ENCODE measurements at places on chromosomes 12 and 14.

- no peak for DNase-seq
Observed at GRCh38 chr12:91267039-91267438, 84.4 kb upstream of the DCN start.

- no peak for DNase-seq
Observed at GRCh38 chr12:115338566-115339294, 654.8 kb upstream of the TBX3 start.

DNA sequence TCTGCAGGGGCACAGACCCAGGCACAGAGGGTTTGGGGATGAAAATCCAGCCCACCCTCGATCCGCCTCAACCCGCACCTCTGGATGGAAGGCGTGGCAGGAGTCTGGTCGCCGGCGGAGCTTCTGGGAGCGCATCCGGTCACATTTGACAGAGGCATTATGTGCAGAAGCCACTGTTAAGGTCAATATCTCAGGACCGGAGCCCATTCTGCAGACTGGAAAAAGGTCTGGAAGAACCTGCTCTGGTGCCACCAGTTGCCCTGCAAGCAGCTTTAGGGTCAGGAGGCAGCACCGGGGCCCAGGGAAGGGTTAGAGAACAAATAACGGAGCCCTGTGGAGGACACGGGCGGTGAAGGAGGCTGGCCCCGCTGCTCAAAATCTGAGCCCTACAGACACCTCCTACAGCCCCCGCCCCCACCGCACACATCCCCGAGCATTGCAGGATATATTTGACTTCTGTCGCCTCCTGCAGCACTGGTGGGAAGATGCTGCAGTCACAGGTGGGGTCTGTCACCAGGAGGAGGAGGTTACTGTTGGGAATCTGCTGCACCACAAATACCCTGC is 25.1 kb upstream of the LRTM2 start:
- DNase-seq: no peak

- DNase-seq: peak; percentile 72
Observed at GRCh38 chr12:29066011-29066588, 83.0 kb upstream of the FAR2 start.

- peak; percentile 69 for DNase-seq
Observed at GRCh38 chr14:76784881-76785280, 23.6 kb downstream of the VASH1 start.

DNA sequence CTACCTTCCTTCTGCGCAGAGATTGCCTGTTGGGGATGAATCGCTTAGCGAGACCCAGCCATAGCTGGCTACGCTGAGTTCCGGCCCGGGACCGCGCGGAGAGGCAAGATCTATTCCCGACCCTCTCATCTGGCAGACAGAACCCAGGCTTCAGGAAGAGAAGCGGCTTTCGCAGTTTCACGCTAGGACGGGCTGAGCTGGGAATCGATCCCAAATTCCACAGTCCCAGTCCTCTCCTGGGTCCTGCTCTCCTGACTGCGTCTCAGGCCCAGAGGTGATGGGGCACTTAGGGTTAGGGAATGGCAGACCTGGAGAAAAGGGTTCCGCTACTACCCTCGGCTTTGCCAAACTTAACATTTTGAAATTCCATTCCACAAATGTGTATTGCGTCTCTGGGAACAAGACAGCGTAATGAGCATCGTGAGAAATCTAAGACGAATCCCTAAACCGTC is 2.8 kb downstream of the PTPN21 start:
- DNase-seq: no peak

DNA sequence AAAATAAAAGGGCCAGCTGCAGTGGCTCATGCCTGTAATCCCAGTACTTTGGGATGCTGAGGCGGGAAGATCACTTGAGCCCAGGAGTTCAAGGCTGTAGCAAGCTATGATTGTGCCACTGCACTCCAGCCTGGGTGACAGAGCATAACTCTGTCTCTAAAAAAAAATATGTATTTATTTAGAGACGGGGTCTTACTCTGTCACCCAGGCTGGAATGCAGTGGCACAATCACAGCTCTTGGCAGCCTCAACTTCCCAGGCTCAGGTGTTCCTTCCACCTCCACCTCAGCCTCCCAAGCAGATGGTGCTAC is 179.3 kb upstream of the ATF7IP start:
- DNase-seq: no peak

DNA sequence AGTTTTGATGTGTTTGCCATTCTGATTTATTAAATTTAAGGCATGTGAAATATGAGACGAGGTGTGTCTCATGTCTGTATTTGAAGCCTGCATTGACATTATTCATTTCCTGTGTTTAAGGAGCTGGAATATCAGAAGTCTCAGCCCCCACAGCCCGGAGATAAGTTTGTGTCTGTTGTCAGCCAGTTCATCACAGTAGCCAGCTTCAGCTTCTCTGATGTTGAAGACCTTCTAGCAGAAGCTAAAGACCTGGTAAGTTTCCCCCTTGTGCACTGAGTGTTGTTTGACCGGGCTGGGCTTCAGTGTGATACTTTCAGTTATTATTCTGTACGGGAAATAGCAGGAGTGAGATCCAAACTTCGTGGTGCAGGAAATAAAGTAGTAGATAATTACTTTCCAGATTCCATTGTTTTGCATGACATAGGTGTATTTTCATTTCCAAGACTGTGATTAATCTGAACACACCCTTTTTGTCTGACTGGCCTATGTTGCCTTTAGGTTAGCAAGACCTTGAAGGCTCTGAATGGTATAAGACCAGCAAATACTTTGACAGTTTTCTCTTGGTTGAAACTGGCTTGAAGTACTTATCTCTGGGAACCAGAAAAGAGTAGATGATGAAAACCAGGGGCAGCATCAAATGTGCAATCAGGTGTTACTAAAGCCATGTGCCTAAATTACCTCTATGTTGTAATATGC is 101.5 kb downstream of the GPR135 start:
- DNase-seq: no peak

DNA sequence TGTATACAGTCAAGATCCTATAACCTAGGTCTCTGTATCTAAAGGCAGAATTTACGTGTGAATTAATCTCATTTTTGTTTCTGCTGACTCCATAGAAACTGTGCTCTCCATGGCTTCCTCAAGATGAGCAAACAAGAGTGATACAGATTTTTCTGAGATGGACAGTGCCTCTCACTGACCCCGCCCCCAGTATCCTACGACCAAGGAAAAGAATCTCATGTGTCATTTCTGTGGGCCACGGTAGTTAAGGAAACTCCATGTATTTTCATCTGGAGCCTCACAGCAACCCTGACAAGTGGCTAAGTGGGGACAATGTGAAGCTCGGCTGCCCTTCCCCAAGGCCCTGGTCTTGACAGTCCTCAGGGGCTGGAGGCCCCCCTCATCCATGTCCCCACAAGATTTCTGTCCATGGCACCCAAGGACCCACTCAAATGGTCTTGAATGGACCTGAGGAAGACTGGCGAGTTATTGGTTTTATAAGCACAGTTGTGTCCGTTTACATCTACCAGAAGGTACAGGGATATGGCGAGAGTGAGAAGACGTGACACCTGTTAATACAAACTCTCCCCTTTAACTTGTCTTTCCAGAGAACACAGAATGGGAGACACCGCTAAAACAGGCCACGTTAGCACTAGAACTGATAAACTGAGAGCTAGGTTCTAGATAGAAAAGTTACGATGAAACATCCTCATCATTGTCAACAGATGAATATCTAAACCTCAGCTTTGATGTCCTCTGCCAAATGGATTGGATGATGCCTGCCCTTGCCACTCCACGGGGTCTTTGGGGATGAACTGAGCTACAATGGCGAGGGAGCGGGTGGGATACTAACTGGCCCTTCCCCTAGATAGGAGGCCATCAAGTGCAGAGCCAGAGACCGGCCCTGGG is 108.4 kb upstream of the EGLN3 start:
- DNase-seq: no peak

DNA sequence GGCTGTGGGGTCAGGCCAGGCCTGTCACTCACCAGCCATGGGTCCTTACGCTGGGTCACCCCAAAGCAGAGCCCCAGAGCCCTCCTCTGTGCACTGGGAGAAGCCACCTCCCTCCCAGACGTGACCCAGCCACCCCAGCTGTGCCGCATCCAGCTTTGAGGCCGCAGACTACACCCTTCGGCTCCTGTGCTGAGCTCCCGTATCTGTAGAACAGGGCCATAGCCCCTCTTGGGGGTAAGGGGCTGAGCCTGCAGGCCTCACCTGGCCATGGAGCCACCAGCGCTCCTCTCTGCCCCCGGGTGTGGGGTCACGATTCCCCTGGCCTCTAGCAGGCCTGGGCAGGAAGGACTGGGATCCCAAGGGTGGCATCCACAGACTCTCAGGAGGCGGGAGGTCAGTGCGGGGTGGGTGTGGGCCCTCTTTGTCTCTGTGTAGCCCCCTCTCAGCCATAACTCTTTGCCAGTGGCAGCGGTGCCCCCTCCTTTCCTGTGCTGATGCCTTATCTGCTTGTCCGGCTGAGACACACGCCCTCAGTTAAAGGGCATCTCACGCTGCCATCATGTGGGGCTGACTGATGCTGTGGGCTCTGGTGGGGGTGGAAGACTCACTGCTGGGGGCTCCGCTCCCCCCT is 16.3 kb downstream of the ASPG start:
- DNase-seq: no peak

- DNase-seq: no peak
Observed at GRCh38 chr12:110688446-110689280, at the start of gene HVCN1. TSS of gene HVCN1 (minus strand) at chr12:110689115. CDS start at chr12:110683245, 5,870 bp downstream.

- no peak for DNase-seq
Observed at GRCh38 chr12:39830171-39830570, 210.6 kb upstream of the ABCD2 start.

DNA sequence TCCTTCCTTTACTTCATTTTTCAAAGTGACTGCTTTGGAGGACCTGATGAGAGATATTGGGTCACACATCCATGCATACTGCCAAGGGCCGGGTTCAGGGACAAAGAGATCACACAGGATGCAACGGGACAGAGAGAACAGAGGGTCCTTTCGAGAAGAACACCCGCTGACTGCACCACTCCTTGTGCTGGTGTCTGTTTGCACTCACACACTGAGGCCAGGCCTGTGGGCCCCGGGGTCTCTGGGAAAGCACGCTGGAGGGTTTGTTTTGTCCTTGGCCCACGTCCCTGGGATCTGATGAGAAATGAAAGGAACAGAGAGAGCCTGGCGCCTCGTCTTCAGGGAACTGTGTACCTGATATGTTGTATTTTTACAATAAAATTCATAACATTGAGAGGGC is 42.2 kb downstream of the PAH start:
- DNase-seq: no peak

DNA sequence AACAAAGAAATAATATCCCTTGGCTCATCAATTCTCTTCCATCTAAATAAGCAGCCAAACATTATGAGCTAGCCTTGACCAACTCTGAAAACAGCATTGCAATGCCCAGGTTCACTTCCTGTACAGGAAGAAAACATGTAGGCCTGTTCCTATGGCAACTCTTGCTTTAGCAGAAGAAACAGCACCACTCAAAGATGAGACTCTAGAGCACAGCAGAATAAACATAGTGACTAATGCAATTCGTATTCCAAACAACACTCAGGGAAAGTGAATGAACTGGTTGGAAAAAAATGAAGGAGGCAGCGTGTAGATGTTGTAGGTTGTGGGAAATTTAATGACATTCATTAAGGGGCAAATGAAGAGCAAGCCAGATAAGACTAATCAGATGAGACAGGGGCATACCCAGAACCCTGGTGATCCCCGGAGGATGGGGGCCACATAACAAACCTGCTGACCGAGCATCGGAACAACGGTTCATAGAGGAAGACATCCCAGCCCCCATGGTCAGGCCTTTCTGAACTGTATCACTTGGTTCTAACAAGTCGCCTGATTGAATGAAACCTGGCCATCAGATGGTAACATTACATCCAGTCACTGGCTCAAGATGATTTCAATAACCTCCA is 9.0 kb downstream of the ARHGDIB start:
- DNase-seq: peak; percentile 78

DNA sequence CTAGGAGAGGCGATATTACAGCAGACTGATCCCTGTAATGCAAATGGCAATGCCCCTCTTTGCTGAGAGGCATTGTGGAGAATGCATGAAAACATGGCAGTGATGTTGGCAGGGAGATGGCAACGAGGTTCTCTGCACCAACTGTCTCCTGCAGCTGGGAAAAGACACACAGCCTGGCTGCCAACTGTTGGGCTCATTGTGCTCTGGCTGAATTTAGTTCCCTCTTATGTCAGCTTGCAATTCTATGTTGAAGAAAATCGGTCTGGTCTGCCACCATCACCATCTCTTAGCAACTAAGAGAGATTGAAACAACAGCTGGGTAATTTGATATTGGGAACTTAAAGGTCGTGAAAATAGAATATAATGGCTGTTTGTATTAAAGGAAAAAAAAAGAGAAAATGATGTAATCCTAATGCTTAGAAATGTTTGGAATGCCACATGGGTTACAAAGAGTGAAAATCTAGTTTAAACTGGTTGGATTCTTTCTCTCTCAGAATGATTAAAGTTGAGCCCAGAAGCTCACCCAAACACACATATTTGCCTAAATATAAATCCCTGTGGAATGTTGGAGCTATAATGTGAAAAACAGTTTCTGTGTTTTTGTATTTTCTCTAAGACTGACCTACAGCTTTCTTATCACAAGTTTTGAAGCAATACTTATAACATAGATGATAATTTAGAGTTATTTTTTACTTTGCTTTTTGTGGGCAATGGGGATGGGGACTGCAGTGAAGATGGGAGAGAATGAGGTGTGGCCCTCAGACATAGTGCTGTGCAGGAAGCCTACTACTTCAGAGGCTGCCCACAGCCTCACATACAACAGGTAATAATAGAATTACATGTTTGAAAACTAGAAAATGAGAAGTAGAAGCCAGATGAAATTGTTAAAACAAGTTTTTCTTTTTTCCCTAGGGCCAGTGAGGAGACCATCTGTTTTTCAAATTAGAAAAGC is 143.7 kb downstream of the AKAP6 start:
- DNase-seq: no peak

DNA sequence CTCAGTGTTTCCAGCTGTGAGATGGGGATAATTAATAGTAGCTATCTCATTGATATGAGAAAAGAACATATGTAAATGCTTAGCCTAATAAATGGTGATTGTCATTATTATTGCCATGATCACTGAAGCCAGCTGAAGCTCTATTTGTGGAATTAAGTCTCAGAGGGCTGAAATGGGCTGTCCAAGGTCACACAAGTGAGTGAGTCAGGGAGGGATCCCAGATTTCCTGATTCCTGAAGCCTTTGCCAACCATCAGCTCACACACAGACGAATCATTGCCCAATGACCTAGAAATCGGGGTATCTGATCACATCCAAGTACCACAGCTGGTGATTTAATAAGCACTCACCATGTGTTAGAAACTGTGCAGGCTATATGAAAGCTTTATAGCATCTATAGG is 21.6 kb upstream of the TMEM229B start:
- no peak for DNase-seq

DNA sequence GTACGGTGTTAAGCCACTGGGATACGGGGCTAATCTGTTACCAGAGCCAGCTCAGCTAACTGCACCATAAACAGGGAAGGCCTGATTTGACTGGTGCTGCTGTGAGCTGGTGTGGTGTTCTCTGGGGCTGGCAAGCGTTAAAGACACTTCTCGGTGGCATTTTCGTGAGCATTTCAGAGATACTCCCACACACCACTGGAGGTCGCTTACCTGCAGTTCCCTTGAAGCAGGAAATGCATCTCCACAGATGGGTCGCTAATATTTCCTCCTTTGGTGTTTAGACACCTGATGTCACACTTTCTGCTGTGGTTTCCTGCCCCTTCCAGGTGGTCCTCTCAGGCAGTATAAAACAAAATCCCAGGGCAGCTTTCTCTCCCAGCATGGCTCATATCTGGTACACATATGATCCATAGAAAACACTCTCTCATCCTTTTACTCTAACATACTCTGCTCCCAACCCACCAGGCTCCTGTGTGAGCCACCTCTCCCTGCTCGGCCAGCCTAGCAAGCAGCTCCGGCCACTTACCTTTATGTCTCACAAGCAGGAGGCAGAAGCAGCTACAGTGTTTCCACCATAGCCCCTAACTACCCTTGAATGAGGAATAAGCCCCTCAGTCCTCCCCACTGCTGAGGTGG is 129.9 kb upstream of the GRIN2B start:
- DNase-seq: no peak
